ENCODE measurements at places on chromosomes 13 and 19.
A peak's percentile ranks its signal among the peaks of the same experiment; 100 is the strongest.

GRCh38 chr13:48578516-48579164, 45.8 kb upstream of the RCBTB2 start:
- DNase-seq = no peak

- DNase-seq = no peak
Observed at GRCh38 chr19:29823581-29824330, 12.0 kb downstream of the CCNE1 start.

DNA sequence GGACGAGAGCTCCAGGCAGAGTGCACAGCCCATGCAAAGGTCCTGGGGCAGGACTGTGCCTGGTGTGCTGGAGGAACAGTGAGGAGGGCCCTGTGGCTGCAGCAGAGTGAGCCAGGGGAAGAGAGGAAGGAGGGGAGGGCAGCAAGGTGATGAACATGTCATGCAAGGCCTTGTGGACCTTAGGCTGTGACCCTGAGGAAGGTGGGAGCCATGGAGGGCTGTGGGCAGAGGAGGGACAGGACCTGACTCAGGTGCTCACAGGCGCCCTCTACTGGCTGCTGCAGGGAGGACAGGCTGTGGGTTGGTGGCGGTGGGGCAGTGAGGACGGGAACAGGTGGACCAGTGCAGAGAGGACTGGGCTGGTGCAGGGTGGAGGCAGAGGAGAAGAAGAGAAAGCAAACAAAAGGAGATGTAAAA, 170.3 kb downstream of the PTPRS start:
- DNase-seq = no peak

DNA sequence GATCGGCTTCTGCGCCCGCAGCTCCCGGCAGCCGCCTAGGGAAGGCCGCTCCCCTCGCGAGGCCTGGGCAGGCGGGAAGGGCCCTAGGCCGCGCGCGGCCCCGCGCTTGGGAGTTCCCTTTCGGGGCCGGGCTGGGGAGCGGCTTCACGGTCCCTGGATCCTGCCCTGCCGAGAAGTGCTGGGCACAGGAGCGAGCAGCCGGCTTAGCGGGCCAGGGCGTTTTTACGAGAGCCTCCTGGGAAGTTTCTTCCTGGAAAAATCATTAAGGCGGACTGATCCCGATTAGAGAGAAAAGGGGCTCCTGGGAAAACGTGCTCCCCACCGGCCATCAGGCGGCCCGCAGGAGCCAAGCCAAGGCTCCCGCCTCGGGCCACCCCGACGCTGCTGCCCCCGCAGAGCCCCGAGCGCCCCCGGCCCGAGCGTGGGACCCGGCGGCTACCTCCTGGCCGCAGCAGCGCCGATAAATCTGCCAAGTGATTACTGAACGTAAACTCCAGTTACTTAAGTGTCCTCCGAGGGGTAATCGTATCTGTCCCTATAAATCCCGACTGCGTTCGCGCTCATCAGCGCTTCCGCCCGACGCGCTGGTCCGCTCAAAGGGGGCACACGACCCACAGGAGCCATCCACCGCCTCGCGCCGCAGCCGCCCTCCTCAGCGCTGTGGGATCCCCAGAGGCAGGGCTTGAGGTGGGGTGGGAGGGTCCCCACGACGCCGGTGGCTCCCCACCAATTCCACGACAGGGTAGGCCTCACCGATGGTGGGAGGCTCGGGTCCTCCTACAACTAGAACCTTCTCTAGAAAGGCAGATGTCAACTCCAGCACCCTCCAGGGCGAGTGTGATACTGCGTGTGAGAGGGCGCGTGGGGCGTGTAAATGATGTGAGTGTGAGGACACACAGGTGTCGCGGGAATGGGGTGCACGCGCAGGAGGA, 2.8 kb downstream of the ZIC5 start:
- peak; percentile 53 for DNase-seq

- peak; percentile 1 for DNase-seq
Observed at GRCh38 chr13:80363890-80364503, 23.1 kb upstream of the SPRY2 start.

DNA sequence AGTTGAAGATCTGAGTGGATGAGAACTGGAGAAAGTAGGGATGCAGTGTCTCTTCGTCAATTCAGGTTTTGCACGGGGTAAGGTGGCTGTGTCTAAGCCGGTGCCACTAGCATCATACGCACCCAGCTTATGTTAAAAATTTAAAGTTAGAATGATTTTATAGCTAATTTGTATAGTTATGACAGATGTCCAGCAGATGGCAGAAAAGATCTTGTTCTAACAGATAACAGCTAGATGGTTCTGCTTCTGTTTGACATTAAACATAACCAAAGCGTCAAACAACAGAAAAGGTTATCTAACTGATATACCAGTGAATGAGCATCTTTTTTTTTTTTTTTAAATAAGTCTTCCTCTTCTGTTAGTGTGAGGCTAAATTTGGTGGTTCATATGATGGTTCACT, 18.8 kb upstream of the EDDM13 start:
- DNase-seq = peak; percentile 65
